ENCODE measurements at places on chromosomes 4 and X. TPM values are rescaled to one million over a fixed set of nuclear protein-coding genes. Genes with fewer than 3 reads are reported as not detected.

The FOXR2 gene
- not detected for polyA plus RNA-seq

The CENPI gene
- not detected for polyA plus RNA-seq

The ATP2B3 gene
- 0.20 TPM for polyA plus RNA-seq

The MAGEA12 gene
- polyA plus RNA-seq, result not detected

The ATOH1 gene
- polyA plus RNA-seq, result 3.0 TPM

The RBM10 gene
- 8.4 TPM for polyA plus RNA-seq

The ANOS1 gene
- polyA plus RNA-seq, result 3.8 TPM

The COL4A6 gene
- polyA plus RNA-seq, result 0.87 TPM

The PDZD4 gene
- polyA plus RNA-seq, result 4.4 TPM

The CNGA1 gene
- polyA plus RNA-seq, result 0.75 TPM

The WDR17 gene
- 2.7 TPM for polyA plus RNA-seq

The MAGEE2 gene
- not detected for polyA plus RNA-seq

The NOX1 gene
- not detected for polyA plus RNA-seq

The LIMCH1 gene
- 40.5 TPM for polyA plus RNA-seq

The HNRNPDL gene
- 303 TPM for polyA plus RNA-seq

The ESX1 gene
- not detected for polyA plus RNA-seq

The MUC7 gene
- not detected for polyA plus RNA-seq

The NHSL2 gene
- 3.0 TPM for polyA plus RNA-seq

The CC2D2A gene
- 37.5 TPM for polyA plus RNA-seq

The FGFBP1 gene
- polyA plus RNA-seq, result not detected

The DCK gene
- polyA plus RNA-seq, result 7.5 TPM

The KLB gene
- polyA plus RNA-seq, result not detected

The TKTL2 gene
- not detected for polyA plus RNA-seq

The STARD8 gene
- 3.3 TPM for polyA plus RNA-seq

The GPR50 gene
- not detected for polyA plus RNA-seq

The VCX2 gene
- polyA plus RNA-seq, result not detected

The PAGE2B gene
- not detected for polyA plus RNA-seq

All from aorta (tissue), 5 donors.